ENCODE measurements at places on chromosomes 2 and 18.

DNA sequence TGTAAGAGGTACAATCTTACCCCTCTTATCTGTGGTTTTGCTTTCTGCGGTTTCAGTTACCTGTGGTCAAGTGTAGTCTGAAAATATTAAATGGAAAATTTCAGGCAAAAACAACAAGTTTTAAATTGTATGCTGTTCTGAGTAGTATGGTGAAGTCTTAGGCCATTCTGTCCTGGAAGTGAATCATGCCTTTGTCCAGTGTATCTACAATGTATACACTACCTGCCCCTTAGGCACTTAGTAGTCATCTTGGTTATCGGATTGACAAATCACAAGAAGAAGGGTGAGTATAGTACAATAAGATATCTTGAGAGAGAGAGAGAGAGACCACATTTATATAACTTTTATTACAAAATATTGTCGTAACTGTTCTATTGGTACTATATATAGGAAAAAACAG, 43.5 kb downstream of the RAB3GAP1 start:
- DNase-seq, result no peak

DNA sequence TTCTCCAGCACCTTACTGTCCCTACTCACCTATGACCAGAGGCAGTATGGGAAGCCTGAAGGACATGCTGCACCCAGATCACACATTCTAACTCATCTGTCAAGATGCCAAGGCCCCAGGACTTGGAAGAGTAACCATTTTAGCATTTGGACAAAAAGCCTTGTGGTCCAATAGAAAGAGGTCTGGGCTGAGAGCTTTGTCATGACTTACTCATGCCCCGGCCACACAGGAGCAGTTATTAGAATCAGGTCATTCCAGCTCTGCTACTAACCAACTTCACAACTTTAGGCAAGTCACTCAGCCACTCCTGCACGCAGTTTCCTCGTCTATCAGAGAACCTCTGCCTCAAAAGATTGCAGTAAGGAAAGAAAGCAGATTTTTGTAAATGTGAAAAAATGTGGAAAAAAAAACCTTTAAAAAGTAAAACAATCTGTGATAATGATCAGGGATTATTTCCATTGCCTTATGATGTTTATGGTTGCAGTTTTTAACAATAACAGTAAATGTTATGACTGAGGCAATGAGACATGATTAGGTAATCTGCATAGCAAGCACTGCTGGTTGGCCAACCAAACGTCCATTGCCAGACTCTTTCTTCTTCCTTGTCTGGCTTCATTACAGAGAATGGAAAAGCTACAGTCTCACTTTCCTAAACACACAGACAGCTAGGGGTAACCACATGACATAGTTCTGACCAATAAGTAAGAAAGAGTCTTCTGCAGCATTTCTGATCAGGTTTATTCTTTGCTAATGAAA, 255.4 kb upstream of the CHAC2 start:
- no peak for DNase-seq

GRCh38 chr18:79733986-79734770, 54.6 kb downstream of the CTDP1 start:
- no peak for DNase-seq

- DNase-seq, result no peak
Measured at GRCh38 chr2:182784777-182785176, 68.7 kb downstream of the DNAJC10 start.

- peak; percentile 33 for DNase-seq
Measured at GRCh38 chr2:127064642-127065250, 42.2 kb downstream of the BIN1 start.

GRCh38 chr2:23375448-23375847, 9.5 kb upstream of the KLHL29 start:
- no peak for DNase-seq

DNA sequence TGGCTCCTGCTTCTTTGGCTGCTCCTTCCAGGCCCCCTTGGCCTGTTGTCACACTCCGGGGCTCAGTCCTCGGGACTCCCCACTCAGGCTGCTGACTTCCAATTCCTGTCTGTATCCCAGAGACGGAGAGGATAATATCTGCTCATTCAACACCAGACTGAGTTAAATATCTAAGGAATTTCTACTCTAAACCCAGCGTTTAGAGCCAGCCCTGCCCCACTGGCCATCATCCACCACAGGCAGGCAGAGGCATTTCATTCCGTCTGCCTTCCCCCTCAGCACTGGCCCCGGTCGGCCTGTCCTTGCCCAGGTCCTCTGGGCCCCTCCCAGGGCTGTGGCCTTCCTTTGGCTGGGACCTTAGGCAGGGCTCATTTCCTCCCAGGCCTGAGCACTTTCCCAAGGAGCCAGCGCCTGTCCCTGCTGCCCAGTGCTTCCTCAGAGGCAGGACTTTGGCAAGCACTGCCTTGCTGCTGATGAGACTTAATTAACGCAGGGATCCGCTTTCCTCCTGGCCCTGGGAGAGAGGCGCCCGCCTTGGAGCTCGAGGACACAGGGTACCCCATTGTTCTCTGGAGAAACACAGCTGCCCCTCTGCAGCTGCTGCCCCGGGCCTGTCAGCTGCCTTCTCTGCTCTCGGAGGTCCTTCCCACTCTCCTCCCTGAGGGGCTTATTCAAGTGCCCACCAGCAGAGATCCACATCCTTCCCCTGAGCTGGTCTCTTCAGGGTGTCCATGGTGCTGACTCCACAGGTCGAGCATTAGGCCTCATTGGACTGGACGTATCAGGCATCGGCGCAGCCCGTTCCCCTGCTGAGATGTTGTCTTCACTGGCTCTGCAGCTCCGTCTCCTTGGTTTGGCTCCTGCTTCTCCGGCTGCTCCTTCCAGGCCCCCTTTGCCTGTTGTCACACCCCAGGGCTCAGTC, 42.8 kb downstream of the ATOH8 start:
- DNase-seq, result no peak

- DNase-seq, result no peak
Measured at GRCh38 chr18:7173216-7173615, 55.6 kb upstream of the LAMA1 start.

GRCh38 chr2:199148076-199148845, 309.5 kb downstream of the SATB2 start:
- no peak for DNase-seq

DNA sequence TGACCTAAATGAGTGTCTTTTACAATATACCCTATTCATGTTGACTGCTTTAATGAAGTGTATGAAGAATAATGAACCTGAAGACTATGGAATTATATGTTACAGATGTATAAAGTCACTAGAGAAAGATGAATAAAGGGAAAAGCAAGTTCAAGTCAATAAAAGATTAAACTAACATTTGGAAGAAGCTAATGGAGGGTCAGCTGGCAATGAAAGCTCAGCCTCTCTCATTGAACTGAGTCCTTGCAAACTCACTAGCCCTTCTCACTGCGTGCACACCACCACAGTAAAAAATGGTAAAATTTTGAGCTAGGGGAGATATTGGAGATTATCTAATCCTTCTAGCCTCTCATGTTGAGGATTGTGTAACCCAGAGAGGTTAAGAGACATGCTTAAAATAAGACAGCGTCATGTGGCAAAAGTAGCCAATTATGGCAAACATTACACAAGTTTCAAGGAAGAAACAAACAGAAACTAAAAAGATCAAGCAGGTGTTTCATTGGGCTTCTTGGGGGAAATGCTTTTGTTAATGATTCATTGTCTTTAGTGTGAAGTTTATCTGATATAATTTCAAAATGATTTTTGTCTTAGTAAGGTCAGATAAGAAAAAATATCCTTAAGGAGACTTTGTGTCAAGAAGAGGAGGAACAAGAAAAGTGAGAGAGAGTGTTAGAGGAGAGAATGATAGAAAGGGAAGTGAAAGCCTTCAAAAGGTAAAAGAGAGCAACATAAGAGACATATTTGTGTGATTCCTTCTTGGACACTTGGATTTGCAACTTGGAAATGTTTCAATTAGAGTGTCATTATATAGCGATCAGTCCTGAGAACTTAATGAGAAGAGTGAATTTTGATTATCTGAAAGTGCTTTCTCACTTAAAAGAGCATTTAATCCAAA, 893.7 kb upstream of the FAM98A start:
- no peak for DNase-seq

DNA sequence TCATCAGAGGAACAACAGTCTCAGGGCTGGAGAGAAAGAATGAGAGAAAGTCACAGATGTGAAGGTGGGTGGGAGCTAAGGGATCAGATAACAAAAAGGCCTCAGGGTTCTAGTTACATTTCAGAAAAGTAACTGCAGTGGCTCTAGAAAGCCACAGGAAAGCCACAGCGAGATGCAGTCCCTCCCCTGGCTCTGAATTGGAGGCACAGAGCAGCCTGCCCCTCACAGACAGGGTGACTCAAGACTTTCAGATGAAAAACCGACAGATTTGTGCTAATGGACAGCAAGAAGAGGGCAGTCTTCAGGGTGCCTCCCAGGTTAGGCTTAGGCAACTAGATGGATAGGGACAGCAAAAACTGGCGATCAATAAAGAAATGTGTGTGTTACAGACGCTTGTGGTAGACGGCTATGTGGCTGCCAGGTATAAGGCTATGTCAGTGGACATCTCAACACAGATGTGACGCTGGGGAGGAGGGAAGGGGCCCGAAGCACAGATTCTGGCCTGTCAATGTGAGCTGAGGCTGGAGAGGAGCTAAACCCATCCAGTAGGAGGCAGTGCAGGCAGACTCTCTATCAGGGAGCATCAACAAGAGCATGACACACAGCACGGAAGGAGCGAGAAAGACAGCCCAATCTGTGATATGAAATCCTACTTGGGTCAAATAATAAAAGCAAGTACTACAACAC, 26.2 kb downstream of the UNC50 start:
- no peak for DNase-seq

DNA sequence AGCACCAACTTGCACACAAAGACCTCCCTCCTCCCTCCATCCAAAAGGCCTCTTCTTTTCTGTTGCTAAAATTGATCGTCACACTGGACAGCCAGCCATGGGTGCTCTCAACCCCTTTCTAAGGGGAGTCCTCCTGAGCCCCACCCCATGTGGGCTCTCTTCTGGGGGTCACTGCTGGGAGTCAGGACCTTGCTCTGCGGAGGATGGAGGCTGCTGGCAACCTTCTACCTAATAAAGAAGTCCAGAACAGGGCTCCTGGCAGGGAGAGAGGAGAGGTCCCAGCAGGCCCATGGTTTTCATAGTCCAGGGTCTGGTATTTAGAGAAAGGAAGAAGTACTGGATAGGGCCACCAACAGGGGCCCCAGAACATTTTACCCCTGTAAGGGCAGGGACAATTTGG, 67.6 kb upstream of the OTOS start:
- no peak for DNase-seq

- DNase-seq, result no peak
Measured at GRCh38 chr2:75142081-75142480, 57.2 kb downstream of the TACR1 start.

DNA sequence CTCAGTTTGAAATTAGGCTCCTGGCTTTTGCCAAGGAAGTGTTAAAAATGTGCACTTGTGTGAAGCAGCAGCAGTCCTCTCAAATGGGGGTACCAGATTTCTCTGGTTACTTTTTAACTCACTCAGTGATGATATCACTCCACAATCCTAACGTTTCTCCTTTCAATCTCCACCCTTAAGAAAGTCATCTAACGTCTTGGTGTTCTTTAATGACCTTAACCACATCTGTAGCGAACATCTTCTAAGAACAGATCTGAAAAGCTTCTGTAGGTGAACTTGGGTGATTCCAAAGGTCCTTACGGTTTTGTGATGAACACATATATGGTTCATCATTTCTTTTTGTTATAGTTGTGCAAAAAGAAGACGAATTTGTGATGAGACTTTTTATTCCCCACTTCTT, 73.2 kb downstream of the DOCK10 start:
- DNase-seq, result no peak

DNA sequence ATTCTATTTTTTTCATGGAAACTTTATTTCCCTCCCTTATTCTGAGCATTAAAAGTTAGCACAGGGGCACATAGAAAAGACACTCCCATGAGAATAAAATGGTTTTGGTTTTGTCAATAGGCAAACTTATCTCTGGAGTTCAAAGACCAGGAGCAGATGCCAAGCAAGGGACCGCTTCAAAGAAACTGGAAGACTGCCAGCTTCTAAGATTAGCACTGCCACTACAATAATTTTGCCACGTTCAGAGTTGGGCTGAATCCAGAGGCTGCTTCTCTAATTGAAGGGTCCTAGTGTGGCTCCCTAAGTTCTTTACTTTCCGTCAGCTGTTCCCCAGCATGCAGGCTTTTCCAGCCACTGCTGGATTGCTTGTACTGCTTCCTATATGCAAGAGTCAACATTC, 681.0 kb upstream of the GCFC2 start:
- no peak for DNase-seq

- DNase-seq, result peak; percentile 62
Measured at GRCh38 chr18:45690975-45691815, 32.8 kb upstream of the SLC14A1 start.

Data from activated CD4-positive, alpha-beta T cell treated with anti-CD3 and anti-CD28 coated beads for 1 hour (primary cell).